Occipital lobe (tissue), 3 donors: ENCODE measurements at places on chromosomes 4 and X.

GRCh38 chr4:130485371-130485770 lies 1389.4 kb downstream of the C4orf33 start:
- no peak for DNase-seq

DNA sequence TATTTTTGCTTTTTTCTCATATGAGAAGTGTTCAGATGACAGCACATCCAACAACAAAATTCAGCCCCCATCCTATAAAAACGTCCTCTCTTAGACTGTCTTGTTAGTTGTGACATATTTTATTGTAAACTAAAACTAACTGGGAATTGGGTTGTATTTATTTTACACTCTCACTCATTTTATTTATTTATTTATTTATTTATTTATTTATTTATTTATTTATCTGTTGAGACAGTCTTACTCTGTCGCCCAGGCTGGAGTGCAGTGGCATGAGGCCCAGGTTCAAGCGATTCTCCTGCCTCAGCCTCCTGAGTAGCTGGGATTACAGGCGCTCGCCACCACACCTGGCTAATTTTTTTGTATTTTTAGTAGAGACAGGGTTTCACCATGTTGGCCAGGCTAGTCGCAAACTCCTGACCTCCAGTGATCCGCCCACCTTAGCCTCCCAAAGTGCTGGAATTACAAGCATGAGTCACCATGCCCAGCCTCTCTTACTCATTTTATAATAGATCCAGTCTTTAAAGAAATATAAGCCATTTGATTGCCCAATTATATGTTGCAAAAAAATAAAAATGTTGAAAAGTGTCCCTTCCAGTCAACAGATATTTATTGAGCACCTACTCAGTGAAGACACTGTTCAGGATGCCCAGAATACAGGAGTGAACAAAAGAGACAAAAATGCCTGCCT lies 44.6 kb downstream of the PALLD start:
- no peak for DNase-seq

GRCh38 chrX:39895218-39896110 lies 202.3 kb downstream of the BCOR start:
- DNase-seq = no peak

DNA sequence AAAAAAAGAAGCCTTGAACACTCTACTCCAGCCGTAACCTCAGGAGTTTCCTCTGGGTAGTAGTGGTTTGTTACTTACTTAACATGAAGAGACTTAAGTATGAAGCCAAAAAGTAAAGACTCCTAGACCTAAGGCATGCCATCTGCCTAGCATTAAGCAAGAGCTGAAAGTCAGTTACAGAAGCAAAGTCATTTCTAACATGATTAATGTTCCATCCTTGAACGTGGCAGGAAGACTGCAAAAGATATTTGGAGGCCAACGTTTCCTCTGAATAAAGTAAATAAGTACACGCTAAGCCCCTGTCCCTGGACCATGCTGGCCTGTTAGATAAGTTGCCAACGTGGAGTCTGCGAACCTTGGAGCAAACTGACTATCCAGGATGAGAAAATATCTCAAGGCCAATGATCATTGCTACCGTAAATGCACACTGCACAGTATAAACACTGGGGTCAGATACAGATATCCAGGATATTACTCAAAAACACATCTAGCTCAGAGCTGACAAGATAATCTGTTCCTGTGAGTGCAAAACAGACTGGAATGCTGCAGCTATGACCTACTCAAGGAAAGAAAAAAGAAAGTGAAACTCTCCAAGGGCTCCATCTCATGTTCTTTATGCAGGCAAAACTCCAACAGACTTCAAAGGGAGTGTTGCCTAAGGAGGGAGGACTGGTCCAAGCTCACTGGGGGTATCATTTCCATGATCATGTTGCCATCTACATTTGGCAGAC lies 255.8 kb downstream of the COL25A1 start:
- no peak for DNase-seq

DNA sequence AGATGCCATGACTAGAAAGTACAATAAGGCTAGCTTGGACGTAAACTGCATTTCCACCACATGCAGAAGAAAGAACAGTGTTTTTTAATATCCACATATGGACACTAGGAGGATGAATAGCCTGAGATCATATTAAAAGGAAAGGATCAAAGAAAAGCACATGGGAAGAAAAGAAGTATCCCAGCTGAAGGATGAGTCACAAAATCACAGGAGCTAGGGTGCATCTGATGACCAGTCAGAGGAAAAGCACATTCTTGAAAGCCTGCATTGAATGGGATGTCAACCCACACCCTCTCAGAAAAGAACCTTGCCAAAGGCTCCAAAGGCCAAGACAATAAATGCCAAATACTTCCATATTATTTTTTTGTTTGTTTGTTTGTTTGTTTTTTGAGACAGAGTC lies 56.8 kb upstream of the PRDX4 start:
- DNase-seq = no peak

DNA sequence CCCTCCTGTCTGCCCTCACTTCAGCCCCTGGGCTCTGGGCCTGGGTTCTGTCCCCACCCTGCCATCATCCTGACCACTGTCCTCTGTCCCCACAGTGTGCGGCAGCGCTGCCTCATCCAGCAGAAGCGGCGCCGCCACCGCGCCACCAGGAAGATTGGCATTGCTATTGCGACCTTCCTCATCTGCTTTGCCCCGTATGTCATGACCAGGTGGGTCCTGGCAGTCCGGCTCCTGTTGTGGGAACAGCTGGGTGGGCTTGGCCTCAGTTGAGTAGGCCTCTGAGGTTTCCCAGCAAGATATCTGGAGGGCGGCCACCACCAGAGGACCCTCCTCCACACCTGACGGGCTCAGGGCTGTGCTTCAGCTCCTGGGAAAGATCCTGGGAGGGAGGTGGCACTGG lies 2.2 kb downstream of the GPR78 start:
- DNase-seq = no peak

GRCh38 chr4:75723163-75724065 lies 963 bp upstream of the USO1 start:
- no peak for DNase-seq

GRCh38 chr4:154604696-154605200 lies 7.7 kb downstream of the FGG start:
- DNase-seq = no peak

DNA sequence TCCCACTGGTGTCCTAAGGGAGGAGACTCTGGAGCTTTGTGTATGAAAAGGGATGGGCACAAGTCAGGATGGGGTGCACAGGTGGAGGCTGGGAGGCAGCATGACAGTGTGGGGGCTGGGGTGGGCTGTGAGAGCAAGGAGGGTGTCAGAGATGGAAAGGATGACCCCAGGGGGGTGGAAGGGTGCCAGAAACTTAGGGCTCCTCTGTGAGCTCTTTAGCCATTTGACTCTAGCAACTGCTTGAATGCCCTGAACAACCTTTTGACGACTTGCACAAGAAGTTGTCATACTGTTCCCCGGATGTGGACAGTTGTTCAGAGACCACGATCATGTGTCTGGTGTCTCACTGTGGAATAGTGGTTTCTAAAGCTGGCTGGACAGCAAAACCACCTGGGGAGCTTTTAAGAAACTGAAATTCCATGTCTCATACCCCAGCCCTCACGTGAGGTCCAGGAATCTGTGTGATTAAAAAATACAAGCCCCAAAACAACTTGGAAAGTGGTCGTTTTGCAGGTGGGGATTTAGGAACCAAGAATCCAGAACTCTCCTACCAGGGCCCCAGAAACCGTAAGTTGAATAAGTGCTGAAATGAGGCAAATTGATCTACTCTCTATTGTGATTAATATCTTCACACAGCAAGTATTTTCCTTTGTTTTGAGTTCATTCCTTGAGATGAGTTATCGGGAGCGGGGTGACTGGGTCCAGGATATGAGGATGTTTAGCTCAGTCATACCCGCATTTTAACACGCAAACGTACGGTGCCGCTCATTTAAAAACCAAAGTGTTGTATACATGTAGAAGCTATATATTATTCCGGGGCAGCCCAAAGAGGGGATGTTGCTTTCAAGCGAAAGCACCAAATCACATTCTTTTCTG lies 3.4 kb downstream of the RHOH start:
- no peak for DNase-seq

DNA sequence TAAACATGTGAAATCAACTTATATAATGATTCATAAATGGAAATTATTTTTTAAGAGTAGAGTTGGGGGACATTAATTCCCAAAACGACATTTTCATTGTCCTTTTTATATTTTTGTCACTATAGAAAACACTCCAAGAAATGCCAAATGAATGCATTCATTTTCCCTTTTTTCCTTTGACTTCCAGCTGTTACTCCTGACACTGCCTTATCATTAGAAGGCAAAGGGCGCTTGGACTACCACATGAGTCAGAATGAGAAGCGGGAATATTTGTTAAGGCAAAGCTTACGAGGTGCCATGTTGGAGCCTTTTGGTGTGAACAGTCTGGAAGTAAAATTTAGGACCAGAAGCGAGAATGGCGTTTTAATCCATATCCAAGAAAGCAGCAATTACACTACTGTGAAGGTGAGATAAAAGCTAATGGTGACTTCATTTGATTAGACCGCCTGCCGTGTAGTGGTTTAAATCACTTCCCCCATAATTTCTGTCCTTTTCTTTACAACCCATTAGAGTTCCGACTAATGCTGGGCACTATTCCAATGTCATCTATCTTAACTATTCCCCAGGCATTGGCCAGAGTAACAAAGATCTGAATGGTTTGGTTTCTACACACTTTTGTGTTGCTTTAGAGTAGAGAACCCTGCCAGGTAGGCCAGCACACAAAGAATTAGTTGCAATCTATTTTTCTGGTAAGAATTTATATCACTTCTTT lies 166.7 kb downstream of the FAT4 start:
- no peak for DNase-seq

GRCh38 chr4:183540410-183541009 lies 35.7 kb downstream of the ING2 start:
- DNase-seq = no peak

GRCh38 chr4:141645611-141646340 lies 9.4 kb downstream of the IL15 start:
- no peak for DNase-seq

- no peak for DNase-seq
Measured at GRCh38 chr4:147693218-147693617, 9.3 kb upstream of the PRMT9 start.

DNA sequence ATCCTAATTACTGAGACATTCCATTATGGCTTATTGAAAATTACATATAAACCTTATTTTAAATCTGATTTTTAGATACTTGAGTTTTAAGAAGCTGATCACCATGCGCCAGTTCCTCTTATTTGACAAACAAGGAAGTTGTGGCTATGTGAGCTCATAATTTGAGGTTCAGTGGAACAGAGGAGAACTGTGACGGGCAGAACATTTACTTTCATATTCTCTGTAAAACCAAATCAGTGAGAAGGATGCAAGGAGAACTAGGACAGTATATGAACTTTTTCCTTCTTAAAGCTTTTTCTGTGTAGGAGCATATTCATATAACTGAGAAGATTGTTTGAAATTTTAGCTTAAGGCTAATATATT lies 25.3 kb downstream of the STIM2 start:
- no peak for DNase-seq

- DNase-seq = no peak
Measured at GRCh38 chr4:170949084-170949483, 859.3 kb upstream of the AADAT start.

DNA sequence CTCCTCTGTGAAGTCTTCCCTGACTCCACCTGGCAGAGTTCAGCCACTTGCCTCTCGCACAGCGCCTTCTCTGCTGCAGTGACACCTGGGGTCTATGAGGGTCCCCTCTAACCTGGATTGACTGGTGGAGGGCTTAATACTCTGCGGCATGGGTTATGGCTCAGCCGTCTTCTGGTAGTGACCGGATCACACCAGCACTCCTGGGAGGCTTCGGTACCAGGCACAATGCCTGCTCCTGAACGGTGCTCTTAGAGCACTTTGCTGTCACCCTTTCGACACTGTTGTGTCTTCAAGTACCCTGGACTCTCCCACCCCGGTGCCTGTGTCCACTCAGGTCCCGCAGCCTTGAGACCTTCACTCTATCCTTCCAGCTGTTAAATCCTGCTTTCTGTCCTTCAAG lies 50.0 kb downstream of the C4orf50 start:
- no peak for DNase-seq

GRCh38 chrX:4925911-4926310 lies 1212.5 kb upstream of the PRKX start:
- DNase-seq = no peak

- DNase-seq = no peak
Measured at GRCh38 chr4:77615153-77615552, 9.5 kb downstream of the CXCL13 start.

GRCh38 chr4:23028875-23029274 lies 336.1 kb downstream of the GBA3 start:
- DNase-seq = no peak

DNA sequence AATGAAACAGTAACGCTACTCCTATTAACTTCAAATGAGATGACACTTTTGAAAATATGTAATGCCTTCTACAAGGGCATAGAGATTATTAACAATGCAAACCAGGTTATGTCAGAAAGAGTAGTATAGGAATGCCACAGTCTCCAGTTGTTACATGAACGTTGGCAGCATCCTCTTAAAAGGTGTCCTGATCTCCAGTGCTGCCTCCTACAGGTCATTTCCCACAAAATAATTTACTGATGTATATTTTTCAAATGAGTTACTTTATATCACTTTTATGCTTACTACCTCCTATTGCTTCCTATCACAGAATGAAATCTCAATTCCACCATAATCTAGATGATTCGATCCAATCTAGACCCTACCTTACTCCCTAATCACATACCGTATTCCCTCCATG lies 195.2 kb upstream of the EPHA5 start:
- DNase-seq = no peak

DNA sequence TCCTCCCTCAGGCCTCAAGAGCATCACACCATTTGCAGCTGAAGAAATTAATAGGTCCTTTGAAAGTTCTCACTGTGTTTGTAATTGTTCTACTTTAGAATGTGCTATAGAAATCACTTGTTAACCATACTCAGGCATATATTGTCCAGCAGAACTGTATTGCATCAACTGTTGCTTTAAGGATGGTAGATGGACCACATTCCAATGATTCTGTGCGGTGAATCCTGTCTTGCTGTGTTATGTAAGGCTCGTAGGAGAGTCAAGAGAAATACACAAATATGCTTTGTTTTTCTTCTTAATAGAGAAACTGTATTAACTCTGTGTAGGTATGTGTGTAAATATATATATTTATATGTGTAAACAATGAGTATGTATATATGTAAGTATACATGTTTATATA lies 6.3 kb upstream of the ADGRA3 start:
- DNase-seq = no peak

DNA sequence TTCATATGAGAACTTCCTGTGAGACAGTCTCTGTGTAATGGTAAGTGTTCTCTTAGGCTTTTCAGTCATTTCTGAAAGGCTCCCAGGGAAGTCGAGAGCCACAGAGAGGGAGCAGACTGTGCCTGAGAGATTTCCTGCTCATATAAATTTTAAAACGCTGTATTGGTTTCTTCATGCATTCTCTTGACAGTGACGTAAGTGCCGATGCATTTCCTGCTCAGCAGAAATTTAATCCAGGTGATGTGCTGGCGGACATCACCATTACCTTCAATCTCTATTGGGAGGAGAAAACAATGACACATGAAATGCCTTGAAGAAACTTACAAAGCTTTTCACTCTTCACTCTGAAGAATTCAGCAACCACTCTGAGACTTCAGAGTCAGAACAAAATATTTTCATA lies 383.6 kb downstream of the BMPR1B start:
- no peak for DNase-seq

GRCh38 chr4:85776579-85776978 lies 301.6 kb downstream of the ARHGAP24 start:
- no peak for DNase-seq
